ENCODE measurements at places on chromosomes 3 and 15. TPM values are rescaled to one million over a fixed set of nuclear protein-coding genes. Genes with fewer than 3 reads are reported as not detected.
A peak's percentile ranks its signal among the peaks of the same experiment; 100 is the strongest.

DNA sequence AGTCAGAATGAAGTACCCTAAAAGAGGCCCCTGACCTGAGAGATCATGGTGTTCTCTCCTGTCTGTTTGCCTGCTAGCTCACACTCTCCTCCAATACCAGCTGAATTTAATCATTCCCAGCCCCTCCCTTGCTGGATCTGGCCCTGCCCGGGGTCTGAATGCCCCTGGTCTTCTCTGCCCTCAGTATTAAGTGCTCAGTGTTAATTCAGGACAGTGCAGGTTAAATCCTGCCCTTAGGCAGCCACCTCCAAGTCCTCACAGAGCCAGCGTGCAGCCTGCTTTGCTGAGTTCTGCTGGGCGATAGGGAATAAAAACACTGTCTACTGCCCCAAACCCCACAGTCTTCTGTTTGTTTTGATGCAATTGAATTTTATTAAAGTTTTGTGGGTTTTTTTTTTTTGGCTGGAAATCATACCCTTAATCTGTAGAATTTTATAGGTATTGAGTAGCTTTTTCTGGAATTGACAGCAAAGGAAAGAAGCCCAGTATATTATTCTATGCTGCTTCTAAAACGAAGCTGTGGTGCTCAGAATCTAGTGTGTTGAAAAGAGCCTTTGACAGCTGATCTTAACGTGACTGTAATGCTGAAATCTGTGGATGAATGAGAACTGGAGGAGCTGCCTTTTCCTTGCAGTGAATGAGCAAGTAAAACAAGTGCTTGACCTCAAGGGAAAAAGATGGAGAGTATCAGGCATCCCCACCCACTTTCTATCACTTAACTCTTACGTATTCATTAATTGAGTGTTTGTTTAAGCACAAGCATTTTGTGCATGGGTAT is 12.3 kb upstream of the BDH1 start:
- H3K36me3 ChIP-seq: no peaks in the 10 kb centered on the region
- H3K4me3 ChIP-seq: no peak overlapping the region

- H3K4me1 ChIP-seq: no peaks in the 10 kb centered on the region
- DNase-seq: no peak
- H3K4me3 ChIP-seq: no peak overlapping the region
- H3K27ac ChIP-seq: no peak overlapping the region
- H3K36me3 ChIP-seq: peaks cover 57% of the 10 kb centered on the region
Measured at GRCh38 chr15:33852094-33852493, 116.2 kb upstream of the CHRM5 start.

DNA sequence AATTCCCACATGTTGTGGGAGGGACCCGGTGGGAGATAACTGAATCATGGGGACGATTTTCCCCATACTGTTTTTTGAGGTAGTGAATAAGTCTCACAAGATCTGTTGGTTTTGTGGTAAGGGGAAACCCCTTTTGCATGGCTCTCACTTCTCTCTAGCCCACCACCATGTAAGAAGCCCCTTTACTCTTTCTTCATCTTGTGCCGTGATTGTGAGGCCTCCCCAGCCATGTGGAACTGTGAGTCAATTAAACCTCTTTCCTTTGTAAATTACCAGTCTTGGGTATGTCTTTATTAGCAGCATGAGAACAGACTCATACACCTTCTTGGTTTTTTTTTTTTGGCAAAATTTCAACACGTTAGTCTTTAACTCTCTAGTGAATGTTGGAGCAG is 18.1 kb downstream of the ARL8B start:
- H3K4me1 ChIP-seq: peaks cover 74% of the 10 kb centered on the region
- no peaks in the 10 kb centered on the region for H3K27me3 ChIP-seq
- H3K36me3 ChIP-seq: no peaks in the 10 kb centered on the region

DNA sequence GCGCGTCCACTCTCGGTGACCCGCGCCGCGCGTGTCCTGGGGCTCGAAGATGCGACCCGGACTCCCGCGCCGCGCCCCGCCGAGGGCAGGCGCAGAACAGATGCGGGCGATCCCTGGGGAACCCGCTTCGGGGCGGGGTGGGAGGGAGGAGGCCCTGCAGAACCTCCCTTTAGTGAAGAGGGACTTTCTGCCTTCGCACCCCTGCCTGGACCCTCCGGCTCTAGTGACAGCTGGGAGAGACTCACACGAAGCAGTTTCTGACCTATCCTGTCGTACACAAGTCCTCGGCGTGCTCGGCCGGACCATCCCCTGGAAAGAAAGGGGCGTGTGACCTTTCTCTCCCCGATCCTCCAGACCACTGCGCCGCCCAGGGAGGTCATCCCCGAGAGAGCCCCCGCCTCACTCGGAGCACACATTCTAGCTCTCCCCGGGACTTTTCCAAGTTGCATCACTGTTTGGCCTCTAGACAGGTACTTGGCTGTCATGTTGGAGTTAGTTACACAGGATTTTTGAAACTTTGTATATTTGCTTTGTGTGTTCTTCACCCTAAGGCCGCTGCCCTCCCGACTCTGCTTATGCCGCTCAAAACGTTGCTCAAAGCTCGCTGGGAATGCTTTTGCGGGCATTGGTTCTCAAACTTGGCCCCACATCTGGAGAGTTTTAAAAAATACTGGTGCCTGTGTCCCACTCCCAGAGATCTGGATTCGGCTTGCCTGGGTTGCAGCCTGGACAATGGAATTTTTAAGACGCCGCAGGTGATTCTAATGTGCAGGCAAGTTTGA is 582 bp downstream of the CGNL1 start:
- peak; percentile 58 for DNase-seq
- no peaks in the 10 kb centered on the region for H3K27me3 ChIP-seq
- peak overlapping the region; percentile 73 for H3K4me3 ChIP-seq
- no peak overlapping the region for H3K27ac ChIP-seq

GRCh38 chr3:10790713-10791112 is 25.3 kb upstream of the SLC6A11 start:
- no peaks in the 10 kb centered on the region for H3K36me3 ChIP-seq
- peaks cover 24% of the 10 kb centered on the region for H3K27me3 ChIP-seq
- H3K4me1 ChIP-seq: no peaks in the 10 kb centered on the region

- H3K4me3 ChIP-seq: no peak overlapping the region
- no peaks in the 10 kb centered on the region for H3K36me3 ChIP-seq
- H3K4me1 ChIP-seq: no peaks in the 10 kb centered on the region
- no peak for DNase-seq
Measured at GRCh38 chr3:109023656-109024254, 70.1 kb upstream of the GUCA1C start.

GRCh38 chr3:159865041-159865579 is 123.5 kb upstream of the IL12A start:
- H3K4me1 ChIP-seq: peaks cover 74% of the 10 kb centered on the region
- no peak for DNase-seq
- peak overlapping the region; percentile 42 for H3K4me3 ChIP-seq
- peaks cover 53% of the 10 kb centered on the region for H3K36me3 ChIP-seq

GRCh38 chr3:49001155-49001554 is 6.0 kb upstream of the WDR6 start:
- peaks cover 3% of the 10 kb centered on the region for H3K4me1 ChIP-seq
- no peak overlapping the region for H3K4me3 ChIP-seq
- no peak for DNase-seq
- no peaks in the 10 kb centered on the region for H3K27me3 ChIP-seq

DNA sequence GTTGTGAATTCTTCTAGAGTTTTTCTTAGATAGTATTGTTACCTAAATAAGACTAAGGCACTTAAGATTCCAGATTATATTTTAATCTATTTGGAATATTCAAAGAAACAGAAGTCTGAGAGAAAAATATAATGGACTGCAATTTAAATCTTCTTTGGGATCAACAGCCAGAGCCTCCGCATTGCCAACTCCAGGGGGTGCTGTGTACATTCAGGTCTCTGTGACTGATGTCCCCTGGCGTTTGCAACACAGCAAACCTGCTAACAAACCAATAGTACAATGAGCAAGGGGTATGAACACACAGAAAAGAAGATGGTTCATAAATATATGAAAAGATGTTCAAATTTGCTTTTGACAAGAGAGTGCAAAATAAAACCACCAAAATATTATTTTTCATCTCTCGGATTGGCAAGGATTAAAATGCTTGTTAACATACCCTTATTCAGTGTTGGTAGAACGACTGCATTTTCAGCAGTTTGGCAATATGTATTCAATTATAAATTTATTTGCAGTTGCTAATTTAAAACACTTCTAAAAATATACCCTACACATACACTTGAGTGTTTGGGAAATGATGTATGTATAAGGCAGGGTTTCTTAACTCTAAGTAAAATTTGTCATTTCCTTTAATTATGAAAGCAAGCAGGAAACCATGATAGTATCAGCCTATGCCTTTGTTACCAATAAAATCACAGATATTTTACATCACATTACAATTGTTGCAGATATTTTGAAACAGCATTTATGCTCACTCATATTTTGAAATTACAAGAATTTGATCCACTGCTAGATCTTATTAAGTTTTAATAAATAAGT is 16.1 kb upstream of the TM4SF1 start:
- no peak overlapping the region for H3K27ac ChIP-seq
- H3K27me3 ChIP-seq: no peaks in the 10 kb centered on the region
- H3K4me3 ChIP-seq: no peak overlapping the region
- peaks cover 5% of the 10 kb centered on the region for H3K4me1 ChIP-seq
- peak; percentile 74 for DNase-seq

DNA sequence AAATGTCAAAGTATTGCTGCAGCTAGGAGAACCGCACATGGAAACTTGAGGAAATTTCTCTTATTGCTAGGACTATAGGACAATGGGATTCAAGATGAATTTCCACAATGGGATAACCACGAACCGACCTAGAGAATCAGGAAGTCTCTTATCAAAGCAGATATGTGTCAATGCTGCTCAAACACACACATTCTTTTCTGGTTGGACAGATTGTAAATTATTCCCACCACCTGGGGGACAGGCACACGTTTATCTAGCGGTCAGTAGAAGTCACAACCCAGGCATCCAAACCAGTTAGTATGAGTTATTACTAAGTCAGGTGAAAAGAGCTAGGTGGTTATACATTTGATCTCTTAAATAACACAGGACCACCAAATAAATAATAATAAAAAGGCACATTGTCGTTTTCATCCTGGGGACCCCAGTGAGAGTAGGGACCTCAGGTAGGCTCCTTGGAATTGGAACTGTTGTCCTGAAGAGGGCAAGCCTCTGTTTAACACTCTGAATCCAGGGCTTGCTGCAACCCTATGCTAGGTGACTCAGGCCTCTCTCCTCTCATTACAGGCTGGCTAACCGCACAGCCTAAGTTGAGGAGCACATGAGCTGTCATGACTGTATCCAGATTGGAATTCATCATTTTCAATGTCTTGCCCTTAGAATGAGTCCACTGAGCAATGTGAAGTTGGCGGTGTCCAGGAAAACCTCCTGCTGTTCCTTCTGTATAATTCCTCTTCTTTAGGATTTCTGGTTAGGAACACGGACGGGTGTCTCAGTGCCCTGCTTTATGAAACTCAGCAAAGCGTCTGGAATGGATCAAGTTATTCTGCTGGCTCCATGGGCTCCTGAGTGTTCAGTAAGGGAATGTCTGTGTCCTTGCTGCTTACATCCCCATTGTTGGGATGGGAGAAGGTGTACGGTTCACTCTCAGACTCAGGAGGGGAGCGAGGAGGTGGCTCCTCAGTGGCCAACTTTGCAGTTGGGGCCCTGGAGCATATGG is 59.0 kb downstream of the CLEC3B start:
- no peak overlapping the region for H3K4me3 ChIP-seq
- no peak overlapping the region for H3K27ac ChIP-seq
- H3K36me3 ChIP-seq: no peaks in the 10 kb centered on the region
- no peaks in the 10 kb centered on the region for H3K27me3 ChIP-seq

GRCh38 chr3:53709256-53709655 is 137.0 kb downstream of the CHDH start:
- H3K27me3 ChIP-seq: no peaks in the 10 kb centered on the region
- no peak overlapping the region for H3K4me3 ChIP-seq
- DNase-seq: no peak
- H3K4me1 ChIP-seq: no peaks in the 10 kb centered on the region
- no peak overlapping the region for H3K27ac ChIP-seq
- no peaks in the 10 kb centered on the region for H3K36me3 ChIP-seq

DNA sequence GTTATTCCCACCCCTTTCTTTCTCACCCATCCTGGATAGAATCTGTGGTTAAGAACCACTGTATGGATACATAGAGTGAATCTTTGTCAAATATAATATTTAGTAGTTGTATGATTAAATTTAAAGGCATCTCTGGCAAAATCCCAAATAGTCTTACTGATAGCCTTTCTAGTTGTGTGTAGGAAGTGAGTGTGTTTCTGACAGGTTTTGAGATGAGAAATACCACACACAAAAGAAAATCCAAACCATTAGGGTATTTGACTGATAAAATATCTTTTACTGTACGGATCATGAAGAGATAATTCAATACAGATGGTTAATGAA is 44.7 kb upstream of the PLCL2 start:
- H3K4me1 ChIP-seq: peaks cover 46% of the 10 kb centered on the region
- H3K27me3 ChIP-seq: no peaks in the 10 kb centered on the region
- H3K36me3 ChIP-seq: no peaks in the 10 kb centered on the region

DNA sequence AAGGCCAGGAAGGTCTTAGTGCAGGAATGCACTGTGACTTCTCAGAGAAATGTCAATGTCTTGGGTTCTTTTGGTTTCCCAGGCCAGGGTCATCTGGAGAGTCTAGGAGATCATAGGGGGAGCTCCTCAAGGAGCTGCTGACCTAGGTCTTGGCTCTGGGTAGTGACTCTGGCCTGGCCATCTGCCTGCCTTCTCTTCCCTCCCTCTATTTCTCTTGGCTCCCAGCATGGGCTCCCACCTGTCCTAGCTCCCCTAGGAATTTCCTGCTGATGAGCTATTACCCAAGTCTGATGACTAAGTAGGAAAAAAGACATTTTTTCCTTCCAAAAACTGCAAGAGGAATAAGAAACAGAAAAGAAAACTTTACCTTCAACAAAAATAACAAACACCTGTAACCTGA is 57.4 kb downstream of the BSN start:
- H3K27me3 ChIP-seq: no peaks in the 10 kb centered on the region
- DNase-seq: no peak
- H3K4me1 ChIP-seq: no peaks in the 10 kb centered on the region
- H3K4me3 ChIP-seq: no peak overlapping the region
- no peaks in the 10 kb centered on the region for H3K36me3 ChIP-seq
- H3K27ac ChIP-seq: no peak overlapping the region

The HDC gene
- 0.34 TPM for total RNA-seq

The CGNL1 gene
- 2.2 TPM for total RNA-seq

The CLDN1 gene
- not detected for total RNA-seq

The FSTL1 gene
- 62.6 TPM for total RNA-seq

The GCNT3 gene
- not detected for total RNA-seq

The TTC14 gene
- total RNA-seq: 8.3 TPM

The RHOV gene
- total RNA-seq: not detected

The ANKRD63 gene
- not detected for total RNA-seq
